Stimulated activated CD8-positive, alpha-beta memory T cell treated with anti-CD3 and anti-CD28 coated beads, Interleukin-7, amount 100 ng/mL, for 1 hour (primary cell): ENCODE measurements at places on chromosomes 4 and X.

DNA sequence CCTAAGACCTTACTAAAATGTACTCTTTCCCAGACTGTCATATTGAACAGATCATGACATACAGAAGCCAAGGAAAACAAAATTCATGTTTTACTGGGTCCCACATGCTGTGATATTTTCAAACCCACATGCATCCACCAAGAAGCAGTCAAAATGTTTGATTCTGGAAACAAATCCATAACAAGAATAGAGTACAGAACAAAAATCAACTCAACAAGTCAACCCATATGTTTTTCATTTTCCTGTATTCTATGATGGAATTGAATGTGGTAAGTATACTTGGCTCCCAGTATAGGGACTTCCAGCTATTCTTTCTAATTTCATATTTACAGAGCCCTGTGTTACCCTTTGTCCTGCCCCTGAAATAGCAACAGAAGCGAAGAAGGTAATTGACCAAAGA, 106.8 kb downstream of the COL25A1 start:
- DNase-seq = no peak

DNA sequence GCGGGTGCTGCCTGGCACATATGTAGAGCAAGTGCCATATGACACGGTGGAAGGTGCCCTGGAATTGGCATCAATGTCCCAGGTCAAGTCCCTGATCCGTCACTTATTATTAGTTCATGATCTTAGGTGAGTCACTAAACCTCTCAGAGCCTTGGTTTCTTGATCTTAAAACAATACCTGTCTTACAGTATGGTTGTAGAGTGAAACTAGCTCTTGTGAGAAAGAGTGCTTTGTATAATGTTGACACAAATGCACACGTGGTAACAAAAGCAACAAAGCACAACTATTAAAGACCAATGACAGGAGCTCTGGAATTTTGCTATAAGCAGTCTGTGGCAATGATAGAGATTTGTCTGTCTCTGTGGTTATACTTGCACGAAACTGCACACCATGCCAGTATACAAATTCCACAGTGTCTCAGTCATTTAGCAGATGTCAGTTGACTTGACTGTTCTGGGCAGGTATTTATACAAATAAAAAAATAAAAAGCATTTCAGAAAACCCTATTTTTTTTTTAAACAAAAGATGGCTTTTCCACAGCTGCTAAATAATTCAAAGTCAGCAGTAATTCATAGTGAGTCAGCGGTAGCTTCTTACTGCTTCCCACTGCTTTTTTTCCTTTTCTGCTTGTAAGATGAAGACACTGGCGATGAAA, 19.7 kb upstream of the ACSL1 start:
- no peak for DNase-seq

- no peak for DNase-seq
These were observed 6.4 kb upstream of the PITX2 start for GRCh38 chr4:110629214-110629754.

GRCh38 chr4:1711055-1711570, 1.0 kb downstream of the SLBP start:
- no peak for DNase-seq

- DNase-seq = no peak
These were observed 13.8 kb downstream of the SH3BP2 start for GRCh38 chr4:2806390-2807355.

GRCh38 chr4:110668463-110669235, 45.8 kb upstream of the PITX2 start:
- DNase-seq = no peak

- DNase-seq = no peak
These were observed 1.0 kb downstream of the TBC1D9 start for GRCh38 chr4:140754918-140755773.

DNA sequence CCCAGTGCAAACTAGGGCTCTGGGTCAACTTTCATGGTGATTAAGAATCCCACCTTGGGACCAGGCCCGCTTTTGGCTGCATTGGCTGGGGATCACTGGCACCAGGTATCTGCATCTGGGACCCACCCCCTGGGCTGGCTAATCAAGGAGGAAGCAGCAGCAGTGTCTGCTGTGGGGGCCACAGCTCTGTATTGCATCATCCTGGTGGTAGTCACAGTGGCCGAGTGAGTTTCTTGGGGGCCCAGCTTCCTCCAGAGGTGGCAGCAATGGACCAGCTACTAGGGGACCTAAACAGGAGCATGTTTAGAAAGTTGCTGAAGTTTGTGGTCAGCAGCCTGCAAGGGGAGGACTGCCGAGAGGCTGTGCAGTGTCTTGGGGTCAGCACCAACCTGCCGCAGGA, 15.7 kb downstream of the LNX1 start:
- no peak for DNase-seq

DNA sequence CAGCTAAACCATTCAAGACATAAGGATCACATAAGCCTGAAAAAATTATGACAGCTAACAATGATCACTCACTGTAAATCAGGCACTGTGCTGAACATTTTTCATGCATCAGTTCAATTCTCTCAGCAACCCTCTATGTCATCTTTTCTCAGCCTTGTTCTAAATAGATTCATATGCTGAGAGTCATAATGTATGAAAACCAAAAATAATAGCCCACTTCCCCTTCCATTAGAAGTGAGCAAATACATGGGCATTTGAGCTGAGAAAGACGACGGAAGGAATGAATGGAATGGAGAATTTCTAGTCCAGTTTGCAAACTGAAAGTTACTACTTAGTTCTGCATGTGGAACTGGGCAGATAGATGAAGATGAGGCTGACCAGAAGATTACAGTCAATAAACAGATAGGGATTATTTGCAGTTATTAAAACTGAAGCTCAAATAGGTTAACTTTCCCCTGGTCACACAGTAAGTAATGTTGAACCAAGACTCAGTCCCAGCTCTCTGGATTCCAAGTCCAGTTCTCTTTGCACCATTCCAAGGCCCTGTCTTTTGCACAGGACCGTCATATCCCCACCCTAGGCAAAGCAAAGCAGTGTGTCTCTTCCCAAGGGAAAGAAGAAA, 1.6 kb upstream of the SH3RF1 start:
- no peak for DNase-seq

DNA sequence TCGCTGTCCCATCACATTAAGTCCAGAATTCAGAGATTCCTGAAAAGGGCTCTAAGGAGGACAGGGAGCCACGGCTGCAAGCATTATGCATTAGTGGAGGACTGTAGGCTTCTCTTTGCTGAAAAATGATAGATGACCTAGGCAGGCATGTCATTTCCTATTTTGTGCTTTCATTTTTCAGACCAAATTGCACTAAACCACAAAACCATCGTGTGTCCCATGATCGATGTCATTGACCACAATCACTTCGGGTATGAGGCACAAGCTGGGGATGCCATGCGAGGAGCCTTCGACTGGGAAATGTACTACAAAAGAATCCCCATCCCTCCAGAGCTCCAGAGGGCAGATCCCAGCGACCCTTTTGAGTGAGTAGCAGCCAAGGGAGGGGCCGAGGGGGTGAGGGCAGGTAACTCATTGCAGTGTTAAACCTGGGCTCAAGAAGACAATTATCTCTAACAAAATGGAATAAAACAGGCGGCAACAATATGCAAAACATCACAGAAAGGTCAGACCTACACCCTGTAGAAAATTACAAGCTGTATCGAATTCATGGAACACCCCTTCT, 355.2 kb upstream of the GALNT7 start:
- DNase-seq = no peak

DNA sequence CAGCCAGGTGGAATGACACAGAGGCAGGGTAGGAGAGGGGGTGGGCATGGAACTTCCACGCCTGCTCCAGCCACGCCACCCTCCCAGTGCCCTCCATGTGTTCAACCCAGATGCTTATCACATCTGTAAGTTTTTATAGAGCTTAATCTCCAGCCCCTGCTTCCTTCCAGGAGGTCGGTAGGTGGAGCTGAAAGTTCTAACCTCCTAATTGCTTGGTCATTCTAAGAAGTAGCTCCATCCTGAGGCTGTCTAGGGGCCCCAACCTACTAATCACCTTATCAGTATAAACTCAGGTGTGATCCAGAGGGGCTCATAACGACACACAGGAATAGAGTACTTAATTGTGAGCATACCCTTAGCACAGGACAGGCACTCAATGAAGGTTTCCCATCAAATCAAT, 18.3 kb downstream of the QDPR start:
- DNase-seq = no peak

DNA sequence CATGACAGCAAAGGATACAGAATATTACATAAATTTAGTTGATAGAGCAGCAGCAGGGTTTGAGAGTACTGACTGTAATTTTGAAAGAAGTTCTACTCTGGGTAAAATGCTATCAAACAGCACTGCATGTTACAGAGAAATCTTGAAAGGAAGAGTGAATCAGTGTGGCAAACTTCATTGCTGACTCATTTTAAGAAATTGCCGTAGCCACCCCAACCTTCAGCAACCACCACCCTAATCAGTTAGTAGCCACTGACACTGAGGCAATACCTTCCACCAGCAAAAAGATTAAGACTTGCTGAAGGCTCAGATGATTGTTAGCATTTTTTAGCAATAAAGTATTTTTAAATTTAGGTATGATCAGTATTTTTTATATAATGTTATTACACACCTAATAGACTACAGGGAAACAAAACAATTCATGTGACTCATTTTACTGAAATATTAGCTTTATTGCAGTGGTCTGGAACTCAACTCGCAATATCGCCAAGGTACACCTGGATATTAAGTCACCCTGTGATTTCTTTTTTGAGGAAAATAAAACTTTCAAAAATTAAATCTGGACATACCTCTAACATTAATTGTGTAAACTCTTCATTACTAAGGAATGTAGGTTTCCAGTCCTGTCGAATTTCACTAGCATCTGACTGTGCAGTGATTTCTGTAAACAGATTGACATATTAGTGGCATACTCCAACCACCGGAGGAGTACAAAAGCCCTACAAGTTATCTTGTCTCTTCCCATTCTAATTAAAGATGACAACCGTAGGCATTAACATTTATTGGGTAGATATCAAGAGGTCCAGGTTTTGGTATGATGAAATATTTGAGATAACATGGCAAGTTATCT, 71.1 kb downstream of the CLOCK start:
- no peak for DNase-seq

GRCh38 chr4:108488865-108489264, 131.5 kb upstream of the RPL34 start:
- DNase-seq = no peak

DNA sequence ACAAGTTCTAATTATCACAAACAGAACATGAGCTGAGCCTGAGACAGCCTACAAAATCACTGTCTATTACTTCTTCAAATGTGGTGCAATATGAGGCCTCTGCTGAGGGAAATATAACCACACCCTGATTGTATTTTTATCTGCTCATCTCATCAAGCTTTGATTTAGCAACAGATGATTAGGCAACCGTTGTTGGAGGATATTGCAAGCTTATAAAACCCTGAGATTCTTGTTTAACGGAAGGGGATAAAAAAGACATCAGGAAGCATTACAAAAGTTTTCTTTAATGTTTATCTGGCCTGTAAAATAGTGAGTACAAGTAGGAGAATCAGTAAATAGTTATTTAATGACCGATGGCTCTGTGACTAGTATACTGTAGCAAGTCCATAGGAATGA, 108.5 kb downstream of the ZNF330 start:
- no peak for DNase-seq

- DNase-seq = no peak
These were observed 63.7 kb upstream of the TLR2 start for GRCh38 chr4:153620352-153620751.

DNA sequence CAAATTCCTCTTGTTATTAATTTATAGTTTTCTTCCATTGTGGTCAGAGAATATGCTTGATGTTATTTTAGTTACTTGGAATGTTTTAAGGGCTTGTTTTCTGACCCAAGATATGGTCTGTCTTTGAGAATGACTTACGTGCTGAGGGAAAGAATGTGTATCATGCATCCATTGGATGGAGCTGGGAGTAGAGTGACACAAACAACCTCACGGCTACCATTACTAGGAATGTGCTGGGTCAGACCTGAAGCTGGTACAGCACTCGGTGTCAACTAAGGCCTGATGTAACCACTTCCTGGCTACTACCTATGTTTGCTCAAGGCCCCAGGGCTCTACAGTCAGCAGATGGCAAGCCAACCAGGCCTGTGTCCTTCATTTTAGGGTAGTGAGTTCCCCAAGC, 257.8 kb downstream of the FAT4 start:
- no peak for DNase-seq

- no peak for DNase-seq
These were observed 196.6 kb downstream of the PRDM5 start for GRCh38 chr4:120725639-120726580.

GRCh38 chr4:110815950-110816349, 193.1 kb upstream of the PITX2 start:
- DNase-seq = no peak

DNA sequence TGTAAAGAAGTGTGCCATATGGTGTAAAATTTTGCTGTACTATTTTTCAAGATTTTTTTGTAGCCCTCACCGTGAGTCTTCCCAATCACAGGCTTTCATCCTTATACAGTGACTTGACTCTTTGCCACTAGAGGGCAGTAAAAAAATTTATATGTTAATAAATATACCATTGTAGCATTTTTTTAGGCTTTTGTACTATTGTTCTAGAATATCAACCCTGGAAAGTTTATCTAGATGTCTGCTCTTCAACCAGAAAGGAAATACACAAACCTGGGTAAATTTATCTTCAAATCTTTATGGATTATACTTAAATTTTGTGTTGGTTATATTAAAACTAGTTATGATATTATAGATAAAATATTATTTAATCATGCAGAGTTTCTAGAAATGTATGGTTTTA, 235.3 kb downstream of the TENM3 start:
- no peak for DNase-seq
